Smooth muscle cell of the coronary artery (primary cell): ENCODE measurements at places on chromosomes 7 and 10. TPM values are rescaled to one million over a fixed set of nuclear protein-coding genes. Genes with fewer than 3 reads are reported as not detected.

Gene MYO1G
- 0.08 TPM in 1 of 2 replicates, not detected in the other for total RNA-seq

Gene DEPP1
- 49.1 and 50.4 TPM in 2 replicates for total RNA-seq

Gene AOC1
- total RNA-seq = not detected in 2 replicates

Gene CYP3A7
- 0.23 TPM in 1 of 2 replicates, not detected in the other for total RNA-seq

Gene POM121L12
- total RNA-seq = not detected in 2 replicates

Gene SFTPA1
- total RNA-seq = not detected in 2 replicates

Gene TMEM270
- total RNA-seq = not detected in 2 replicates

Gene SNCG
- 48.3 and 77.0 TPM in 2 replicates for total RNA-seq

Gene TET1
- 0.82 and 1.4 TPM in 2 replicates for total RNA-seq

Gene CALHM3
- total RNA-seq = not detected in 2 replicates

Gene AQP1
- total RNA-seq = 22.2 and 62.1 TPM in 2 replicates

Gene LIPM
- not detected in 2 replicates for total RNA-seq

Gene CAV1
- total RNA-seq = 153 and 811 TPM in 2 replicates

Gene RAMP3
- not detected in 2 replicates for total RNA-seq
